ENCODE measurements at places on chromosomes 16 and 17.

- no peak for DNase-seq
Observed at GRCh38 chr16:22684574-22685458, 129.1 kb upstream of the HS3ST2 start.

DNA sequence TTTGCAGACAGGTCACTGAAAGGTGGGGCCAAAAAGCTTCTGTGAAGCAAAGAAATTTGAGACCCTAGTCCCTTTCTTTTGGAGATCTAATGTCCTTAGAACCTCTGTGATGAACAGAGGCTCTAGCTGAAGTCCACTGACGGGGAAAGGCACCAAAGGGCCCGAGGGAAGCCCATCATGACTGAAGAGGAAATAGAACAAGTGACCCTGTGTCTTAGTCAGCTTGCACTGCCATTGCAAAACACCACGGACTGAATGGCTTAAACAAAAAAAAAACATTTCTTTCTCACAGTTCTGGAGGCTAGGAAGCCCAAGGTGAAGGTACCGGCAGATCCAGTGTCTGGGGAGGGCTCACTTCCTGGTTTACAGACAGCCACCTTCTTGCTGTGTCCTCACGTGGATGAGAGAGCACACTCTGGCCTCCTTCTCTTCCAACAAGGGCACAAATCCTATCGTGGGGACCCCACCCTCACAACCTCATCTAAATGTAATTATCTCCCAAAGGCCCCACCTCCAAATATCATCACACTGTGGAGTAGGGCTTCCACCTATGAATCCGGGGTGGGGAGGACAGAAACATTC, 24.3 kb upstream of the ASGR2 start:
- no peak for DNase-seq

GRCh38 chr17:78973196-78973595, 6.5 kb downstream of the LGALS3BP start:
- no peak for DNase-seq

- no peak for DNase-seq
Observed at GRCh38 chr16:78871241-78871640, 729.3 kb downstream of the MAF start.

DNA sequence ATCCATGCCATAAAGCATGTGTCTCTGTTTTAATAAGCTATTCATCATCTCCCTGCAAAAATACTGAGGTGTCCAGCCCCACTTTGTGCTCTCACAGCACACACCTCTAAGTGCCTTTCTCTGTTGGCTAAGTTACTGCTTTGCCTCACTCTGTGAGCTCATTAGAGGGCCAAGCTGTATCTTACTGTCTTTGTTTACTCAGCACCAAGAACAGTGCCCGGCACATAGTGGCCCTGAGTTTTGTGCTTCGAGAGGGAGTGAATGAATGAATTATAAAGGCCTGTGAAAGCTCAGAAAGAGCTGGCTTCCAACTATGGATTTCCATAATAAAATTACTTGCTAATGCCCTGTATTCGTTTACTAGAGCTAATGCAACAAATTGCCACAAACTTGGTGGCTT, 50.2 kb upstream of the NOG start:
- DNase-seq = no peak

DNA sequence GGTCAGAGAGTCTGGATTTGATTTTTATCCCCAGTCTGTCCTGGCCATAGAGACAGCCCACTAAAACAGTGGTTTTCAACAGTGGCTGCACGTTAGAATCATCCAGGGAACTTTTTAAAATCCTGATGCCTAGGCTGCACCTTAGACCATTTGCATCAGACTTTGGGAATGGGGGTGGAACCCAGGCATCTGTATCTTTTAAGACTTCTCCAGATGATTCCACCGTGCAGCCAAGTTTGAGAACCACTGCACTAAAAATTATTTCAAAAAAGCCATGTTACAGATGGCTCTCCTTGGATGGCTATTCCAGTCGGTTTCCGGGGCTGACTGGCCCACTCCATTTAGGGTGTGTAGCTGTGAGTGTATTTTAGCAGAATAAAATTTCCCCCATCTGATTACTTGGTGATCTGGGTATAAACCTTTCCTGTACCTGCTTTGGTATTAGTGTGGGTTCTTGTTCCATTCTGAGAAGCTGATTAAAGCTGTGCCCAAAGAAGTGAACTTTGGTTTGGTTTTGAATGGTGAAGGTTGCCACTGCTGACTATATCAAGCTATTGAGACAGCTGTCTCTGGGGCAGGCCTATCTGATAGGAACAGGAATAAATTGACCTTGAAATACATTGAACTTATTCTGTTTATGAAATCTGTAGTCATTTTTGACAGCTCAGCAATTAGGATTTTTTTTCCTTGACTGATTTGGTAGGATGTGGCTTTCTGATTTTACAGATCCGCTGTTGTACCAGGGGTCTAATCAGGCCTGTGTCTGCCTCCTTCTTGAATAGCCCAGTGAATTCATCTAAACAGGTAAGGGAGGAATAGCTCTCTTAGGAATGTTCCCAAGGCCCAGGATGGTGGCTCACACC, 1.3 kb downstream of the ATP5MC1 start:
- no peak for DNase-seq

GRCh38 chr16:4500272-4500671, 24.1 kb downstream of the HMOX2 start:
- DNase-seq = no peak

Data from activated naive CD8-positive, alpha-beta T cell treated with anti-CD3 and anti-CD28 coated beads, Interleukin-2, amount 50 U/mL, for 16 hours (primary cell).